Myocyte (in vitro differentiated cells): ENCODE measurements at places on chromosomes 3 and 15. TPM values are rescaled to one million over a fixed set of nuclear protein-coding genes. Genes with fewer than 3 reads are reported as not detected.

DNA sequence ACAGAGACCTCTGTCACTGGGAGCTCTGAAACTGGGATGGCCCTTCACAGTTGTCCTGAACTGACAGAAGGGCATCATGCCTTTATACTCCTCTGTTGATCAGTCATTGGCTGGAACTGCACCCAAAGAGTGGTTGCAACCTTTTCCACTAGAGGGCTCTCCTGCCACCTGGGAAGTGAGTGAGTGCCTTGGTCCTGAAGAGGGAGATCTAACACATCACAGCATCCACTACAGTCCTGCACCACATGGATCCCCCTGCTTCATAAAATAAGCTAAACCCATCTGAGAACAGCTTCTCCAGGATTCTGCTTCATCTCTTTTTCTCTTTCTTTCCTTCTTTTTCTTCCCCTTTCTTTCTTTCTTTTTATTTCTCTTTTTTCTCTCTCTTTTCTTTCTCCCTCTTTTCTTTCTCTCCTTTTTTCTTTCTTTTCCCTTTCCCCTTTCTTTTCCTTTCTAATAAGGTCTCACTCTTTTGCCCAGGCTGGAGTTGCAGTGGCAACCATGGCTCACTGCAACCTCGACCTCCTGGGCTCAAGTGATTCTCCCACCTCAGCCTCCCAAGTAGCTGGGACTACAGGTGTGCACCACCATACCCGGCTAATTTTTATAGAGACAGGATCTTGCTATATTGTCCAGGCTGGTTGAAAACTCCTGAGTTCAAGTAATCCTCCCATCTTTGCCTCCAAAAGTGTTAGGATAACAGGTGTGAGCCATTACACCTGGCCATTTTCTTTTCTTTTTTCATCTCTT is 42.8 kb upstream of the RAF1 start:
- peak; percentile 90 for DNase-seq

DNA sequence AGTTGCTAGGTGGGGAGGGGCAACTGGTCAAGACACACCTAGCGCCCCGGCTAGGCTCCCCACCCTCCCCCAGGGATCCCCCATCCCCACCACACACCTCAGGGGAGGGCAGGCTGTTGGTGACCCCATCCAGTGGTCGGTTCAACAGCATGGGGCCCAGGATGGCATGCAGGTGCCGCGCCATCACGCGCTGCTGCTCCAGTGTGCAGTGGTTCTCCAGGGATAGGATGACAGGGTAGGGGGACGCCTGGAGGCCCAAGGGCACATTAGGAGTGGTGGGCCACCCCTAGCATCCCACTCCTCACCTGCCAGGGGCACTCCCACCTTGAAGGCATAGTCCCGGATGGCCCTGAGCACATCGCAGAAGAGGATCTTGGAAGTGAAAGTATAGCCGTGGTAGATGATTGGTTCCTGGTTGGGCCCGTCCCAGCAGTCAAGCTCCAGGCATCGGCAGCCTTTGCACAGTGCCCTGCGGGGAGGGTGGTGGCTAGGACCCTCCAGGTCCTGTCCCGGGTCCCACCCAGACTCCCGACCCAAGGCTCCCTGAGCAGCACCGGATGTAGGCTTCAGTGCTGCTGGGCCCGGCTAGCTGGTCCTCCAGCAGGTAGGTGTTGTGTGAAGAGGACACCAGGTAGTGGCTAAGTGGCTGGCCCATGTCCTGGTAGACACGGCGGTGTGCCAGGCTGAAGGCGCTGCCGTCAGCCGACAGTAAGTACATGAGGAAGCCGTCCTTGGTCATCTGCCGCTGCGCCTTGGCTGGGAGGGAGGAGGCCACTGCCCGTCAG is 19.4 kb downstream of the VILL start:
- no peak for DNase-seq

DNA sequence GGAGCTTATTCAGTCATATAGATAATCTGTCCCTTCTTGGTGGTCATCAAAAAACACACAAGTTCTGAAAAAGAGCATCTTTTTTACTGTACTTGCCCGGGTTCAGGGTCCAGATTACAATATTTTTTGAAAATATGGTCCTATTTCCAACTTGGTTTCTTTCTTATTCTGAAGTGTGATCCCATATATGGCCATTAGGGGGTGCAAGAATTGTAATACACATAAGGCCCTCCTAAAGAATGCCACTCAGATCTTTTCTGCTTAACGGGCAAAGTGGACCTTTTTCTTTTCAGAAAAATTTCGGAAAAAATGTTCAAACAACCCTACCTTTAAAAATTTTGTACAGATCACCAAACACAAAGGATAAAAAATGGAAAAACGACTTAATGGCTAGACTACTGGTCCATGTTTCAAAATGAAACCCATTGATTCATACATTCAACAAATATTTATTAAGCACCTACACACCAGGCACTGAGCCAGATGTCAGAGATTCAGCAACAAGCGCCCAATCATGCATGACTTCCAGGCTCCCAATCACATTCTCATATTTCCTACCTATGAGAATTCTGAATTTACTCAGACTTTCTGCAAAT is 102.0 kb upstream of the MYRIP start:
- DNase-seq = peak; percentile 61

- DNase-seq = peak; percentile 71
These were observed 1.3 kb upstream of the RFX7 start for GRCh38 chr15:56244811-56245576.

Gene PDE8A
- total RNA-seq = 6.8 and 18.4 TPM in 2 replicates
